Liver (tissue), 10 donors: ENCODE measurements at places on chromosomes 16 and 17.

GRCh38 chr17:79026376-79027273, 2.7 kb downstream of the C1QTNF1 start:
- no peak for DNase-seq

- DNase-seq = no peak
Observed at GRCh38 chr16:57025941-57026777, 36.8 kb downstream of the NLRC5 start.

GRCh38 chr17:14302431-14303099, 1.7 kb downstream of the HS3ST3B1 start:
- DNase-seq = peak; percentile 71

DNA sequence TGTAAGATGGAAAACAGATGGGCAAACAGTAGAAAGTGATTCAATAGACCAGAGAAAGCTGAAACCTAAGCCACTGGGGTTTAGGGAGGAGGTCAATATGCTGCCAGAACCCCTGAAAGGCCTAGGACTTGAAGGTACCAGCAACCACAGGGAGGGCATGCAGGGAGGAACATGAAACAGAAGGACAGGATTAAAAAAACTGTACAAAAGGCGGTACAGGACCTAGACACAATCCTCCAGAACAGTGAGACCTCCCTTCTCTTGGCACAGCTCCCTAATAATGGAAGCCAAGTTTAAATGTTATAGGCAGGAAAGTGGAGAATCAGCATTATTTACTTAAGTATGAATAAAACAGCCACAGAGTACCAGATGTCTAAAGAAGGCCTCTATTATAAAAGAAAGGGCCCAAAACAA, 105.5 kb downstream of the SPAG9 start:
- DNase-seq = no peak

DNA sequence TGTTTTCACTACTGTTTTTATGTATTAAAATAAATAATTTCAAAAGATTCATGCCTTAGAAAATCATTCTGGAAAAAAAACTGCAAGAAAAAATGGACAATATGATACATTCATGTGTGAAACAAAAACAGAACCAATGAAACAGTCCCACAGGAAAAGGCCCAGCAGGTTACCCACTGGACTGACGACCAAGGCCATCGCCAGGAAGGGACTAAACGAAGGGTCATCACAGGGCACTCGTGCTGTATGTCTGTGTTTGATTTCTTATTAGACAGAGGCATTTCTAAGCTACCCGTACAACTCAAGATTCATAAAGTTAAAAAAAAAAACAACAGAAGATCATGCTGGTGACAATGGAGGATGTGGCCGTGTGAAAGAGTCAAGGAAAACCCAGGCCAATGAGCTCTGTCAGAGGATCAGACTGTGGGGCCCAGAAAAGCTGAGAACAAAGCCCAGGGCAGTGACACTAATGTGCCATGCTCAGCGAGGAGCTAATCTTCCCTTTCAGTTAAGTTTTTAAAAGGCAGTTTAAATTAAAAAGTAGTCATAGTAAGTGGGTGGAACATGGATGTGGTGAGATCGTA, 31.8 kb downstream of the NSMCE1 start:
- DNase-seq = no peak

DNA sequence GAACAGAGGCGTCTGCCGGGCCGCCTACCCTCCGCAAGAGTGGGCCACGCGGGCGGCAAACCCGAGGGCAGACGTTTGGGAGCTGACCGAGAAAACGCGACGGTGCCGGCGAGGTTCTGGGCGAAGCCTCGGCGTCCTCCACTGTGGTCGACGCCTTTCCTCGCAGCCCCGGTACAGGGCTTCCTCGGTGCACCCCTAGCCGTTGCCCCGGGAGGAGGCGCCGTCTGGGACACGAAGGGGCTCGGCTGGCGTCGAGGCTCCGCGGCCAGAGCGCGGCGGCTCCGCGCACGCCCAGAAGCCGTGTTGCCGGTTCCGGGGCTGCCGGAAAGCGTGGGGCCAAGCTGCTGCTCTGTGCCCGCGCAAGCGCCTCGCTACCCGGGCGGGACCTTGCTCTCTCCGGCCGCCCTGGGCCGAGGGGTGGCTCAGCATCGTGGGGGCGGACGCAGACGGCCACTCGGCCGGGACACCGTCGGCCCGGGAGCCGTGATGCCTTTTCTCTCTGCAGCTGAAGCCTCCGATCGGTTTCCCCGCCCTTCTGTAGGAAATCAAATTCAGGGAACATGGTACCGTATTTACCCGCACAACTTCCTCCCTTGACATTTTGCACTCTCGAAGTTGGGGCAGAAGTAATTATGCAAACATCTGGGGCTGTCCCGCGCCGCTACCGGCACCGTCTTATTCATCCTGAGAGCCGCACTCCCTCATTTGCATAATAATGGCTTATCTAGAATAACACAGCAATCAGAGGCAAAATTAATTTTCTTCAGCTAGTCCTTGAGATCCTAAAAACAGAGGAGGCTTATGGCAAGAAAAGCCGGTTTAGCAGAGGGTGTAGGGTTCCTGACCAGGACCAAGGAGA, 7.3 kb upstream of the CBX8 start:
- DNase-seq = no peak

- no peak for DNase-seq
Observed at GRCh38 chr17:59870482-59870881, 22.3 kb downstream of the TUBD1 start.

- no peak for DNase-seq
Observed at GRCh38 chr16:4850211-4850610, 2.9 kb downstream of the UBN1 start.

DNA sequence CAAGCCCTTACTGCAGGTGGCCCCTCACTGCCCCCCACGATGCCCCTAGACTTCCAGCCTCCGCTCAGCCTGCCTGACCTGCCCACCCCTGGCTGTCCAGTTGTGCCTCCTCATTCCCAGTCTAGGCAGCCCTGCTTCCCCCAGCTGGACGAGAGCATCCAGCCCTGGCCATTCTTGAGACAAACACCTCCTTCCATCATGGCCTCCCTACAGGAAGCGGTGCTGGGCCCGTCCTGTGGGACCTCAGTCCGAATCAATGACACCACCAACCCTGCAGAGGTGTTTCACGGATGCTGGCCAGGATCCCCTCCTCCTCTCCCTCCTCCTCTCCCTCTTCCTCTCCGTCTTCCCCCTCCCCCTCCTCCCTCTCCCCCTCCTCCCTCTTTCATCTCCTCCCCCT, 28.3 kb downstream of the CCDC40 start:
- DNase-seq = no peak

- peak; percentile 19 for DNase-seq
Observed at GRCh38 chr16:50505714-50506542, 42.3 kb upstream of the NKD1 start.

- no peak for DNase-seq
Observed at GRCh38 chr16:79560318-79560717, 40.2 kb downstream of the MAF start.

DNA sequence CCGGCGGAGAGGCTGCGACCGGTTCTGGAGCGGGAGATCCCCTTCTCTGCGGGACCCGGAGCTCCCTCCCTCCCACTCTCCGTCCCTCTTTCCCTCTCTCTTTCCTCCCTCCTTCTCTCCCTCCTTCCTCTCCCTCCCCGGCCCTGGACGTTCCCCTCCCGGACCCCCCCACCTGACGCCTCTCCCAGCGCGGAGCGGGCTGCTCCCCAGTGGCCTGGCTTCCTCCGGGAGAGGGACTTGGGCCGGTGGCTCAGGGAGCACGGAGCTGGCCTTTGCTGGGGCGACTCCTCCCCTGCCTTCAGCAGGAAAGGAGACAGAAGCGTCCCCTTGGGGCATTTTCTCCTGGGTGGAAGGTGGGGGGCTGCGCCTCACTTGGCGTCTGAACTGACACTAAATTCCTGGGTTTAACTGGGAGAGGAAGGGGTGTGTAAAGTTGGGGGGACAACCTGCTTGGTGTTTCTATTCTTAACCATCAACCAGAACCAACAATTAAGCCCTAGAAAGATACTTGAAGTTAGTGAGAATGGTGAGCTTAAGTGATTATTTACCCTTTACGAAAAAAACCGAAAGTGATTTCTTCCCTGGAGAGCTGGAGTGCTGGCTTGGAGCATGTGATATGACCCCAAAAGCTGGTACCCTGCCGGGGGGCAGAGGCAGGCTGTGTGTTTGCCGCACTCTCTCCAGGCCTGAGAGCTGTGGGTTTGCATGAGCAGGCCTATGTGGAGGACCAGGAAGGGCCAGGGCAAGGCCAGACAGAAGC, 775 bp downstream of the SPIRE2 start:
- DNase-seq = no peak

- no peak for DNase-seq
Observed at GRCh38 chr16:49440156-49441065, 66.8 kb downstream of the C16orf78 start.

DNA sequence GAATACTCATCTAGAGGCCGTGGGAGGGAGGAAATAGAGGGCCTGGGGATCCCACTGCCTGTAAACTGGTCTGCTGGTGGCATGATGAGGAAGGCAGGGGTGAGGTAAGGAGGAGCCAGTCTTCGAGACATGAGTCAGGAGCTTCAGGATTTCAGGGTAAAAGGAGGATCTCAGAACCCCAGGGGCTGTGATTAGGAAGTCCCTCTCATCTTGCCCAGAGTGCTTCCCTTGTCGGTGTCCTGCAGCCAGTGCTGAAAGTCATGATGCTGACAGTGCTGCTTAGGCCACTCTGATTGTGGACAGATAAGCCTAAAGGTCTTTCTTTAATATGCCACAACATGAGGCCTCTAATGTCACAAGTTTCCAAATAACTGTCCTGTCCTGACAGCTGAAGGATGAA, 29.6 kb downstream of the COG4 start:
- DNase-seq = no peak

- no peak for DNase-seq
Observed at GRCh38 chr16:19843371-19843770, 41.3 kb downstream of the GPRC5B start.

DNA sequence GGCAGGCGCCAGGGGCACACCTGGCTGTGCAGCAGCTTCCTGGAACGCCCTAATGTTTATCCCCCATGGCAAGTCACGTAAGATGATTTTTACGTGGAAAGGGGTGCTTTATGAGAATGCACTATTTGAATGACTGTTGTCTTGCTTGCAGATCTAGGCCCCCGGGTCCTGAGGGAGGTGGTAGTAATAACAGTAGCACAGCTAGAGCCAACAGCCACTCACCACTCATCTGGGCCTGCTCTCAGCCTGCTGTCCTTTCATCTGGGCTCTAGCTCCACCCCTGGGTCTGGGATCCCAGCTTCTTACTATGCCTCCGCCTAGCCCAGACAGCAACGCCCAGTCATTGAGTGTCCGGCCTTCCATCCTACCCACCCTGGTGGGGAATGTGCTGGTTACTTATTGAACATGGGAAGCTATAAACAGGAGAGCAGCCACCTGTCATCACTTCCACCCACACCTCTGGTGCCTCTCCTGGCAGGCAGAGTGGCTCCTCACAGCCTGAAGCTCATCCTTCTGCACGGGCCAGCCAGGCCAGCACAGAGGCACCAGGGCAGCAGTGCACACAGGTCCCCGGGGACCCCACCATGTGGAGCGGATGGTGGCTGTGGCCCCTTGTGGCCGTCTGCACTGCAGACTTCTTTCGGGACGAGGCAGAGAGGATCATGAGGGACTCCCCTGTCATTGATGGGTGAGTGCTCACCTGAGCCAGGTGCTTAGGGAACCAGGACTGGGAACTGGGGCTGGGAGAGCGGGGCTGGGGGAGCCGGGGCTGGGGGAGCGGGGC, 16.6 kb downstream of the DPEP1 start:
- DNase-seq = no peak

DNA sequence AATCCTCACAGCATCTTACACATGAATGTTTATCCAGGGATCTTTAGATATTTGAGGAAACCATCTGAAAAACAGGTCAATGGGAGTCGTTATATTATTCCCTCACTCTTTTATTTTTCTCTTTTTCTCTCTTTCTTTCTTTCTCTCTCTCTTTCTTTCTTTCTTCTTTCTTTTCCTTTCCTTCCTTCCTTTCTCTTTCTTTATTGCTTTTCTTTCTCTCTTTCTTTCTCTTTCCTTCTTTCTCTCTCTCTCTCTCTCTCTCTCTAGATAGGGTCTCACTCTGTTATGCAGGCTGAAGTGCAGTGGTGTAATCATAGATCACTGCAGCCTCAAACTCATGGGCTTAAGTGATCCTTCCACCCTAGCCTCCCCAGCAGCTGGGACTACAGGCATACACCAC, 20.3 kb upstream of the OR4D1 start:
- no peak for DNase-seq

- DNase-seq = no peak
Observed at GRCh38 chr17:41308251-41308917, 725 bp downstream of the KRTAP16-1 start.

DNA sequence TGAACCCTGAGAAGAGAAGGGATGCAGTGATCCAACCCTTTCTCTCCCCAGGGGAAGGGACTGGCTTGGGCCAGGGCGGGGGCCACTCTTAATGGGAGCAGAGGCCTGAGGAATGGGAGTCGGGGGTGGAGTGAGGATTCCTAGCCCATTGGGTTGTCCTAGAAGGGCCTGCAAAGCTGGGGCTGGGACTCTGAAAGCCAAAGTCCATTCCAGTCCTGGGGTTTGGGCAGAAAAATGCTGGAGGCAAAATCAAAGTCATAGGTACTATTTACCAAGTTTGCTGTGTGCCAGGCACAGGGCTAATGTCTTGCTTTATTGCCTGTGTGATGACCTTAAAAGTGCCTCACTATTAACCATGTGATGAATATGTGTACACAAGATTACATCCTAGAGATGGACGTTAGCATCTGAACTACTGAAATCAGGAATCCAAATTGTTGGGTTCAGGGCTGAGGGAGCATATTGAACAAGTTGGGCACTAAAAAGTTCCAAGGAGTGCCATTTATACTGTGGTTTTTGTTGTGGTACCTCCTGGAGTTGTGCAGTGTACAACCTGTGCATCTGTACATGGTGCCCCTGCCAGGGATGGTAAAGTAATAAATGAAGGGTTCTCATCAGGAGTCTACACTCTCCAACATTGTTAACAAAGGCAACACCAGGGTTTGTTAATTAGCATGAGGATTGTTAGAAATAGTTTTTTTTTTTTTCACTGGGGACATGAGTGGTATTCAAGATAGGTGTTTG, 84.4 kb upstream of the NKD1 start:
- no peak for DNase-seq

DNA sequence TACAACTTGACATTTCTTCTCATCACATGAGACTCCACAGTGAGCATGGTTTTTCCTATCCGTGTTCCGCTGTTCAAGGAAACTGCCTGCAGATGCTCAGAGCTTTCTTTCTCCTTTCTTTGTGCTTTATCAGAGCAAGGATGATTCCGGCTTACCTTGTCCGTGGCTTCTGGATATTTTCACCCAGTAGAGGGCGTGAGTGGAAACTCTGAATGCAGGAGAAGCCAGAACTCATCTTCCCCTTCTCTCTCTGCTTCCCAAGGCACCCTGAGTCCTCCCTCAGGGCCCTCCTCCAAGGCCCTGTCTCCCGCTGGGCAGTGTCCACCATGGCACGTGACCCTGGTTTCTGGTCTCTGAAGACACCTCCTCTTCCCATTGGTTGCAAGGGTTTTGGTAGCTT, 721.1 kb upstream of the RBFOX1 start:
- DNase-seq = no peak

GRCh38 chr16:17657045-17657444, 186.3 kb upstream of the XYLT1 start:
- DNase-seq = no peak

GRCh38 chr16:2773188-2773968, 3.7 kb downstream of the ELOB start:
- DNase-seq = no peak

- DNase-seq = no peak
Observed at GRCh38 chr17:19386051-19386929, 700 bp downstream of the MFAP4 start.
